ENCODE measurements at places on chromosomes 1 and 21.
A peak's percentile ranks its signal among the peaks of the same experiment; 100 is the strongest.

DNA sequence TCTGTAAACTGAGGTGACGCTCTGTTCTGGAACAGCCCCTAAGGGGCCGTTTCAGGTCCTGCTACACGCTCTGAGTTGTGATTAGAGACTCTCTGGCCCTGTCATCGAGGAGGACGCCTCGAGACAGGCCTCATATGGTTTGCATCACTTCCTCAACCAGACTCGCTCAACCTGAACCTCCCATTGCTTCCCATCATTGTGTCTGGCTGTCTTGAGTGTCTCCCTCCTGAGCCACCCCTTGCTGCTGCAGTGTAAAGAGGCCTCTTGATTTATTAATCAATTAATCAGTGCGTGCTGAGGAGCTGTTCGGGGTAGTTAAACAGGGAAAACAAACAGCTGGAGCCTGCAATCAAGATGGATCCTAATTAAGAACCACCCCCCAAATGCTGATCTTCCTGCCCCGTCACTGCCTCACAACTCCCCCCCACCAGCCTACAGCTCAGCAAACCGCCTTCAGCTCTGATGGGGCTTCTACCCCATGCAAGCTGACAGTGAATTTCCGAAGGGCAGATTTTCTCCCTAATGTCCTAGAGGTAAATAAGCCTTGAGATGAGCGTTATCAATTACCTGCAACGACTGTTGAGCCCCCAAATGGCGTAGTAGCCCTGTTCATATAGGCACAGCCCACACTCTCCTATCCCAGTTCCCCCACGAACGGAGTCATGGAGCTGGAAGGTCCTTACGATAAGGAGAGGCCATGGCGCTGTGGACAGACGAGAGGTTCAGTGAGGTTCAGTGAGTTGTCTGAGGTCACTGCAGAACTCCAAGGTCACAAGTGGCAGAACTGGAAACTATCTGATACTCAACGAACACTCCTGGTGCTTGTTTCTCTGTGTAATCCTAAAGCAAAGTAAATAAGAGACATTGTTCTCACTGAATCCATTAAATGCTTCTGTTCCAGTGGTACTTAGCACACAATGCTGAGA is 210.6 kb downstream of the KIF26B start:
- H3K27me3 ChIP-seq = peaks cover 1% of the 10 kb centered on the region
- peaks cover 7% of the 10 kb centered on the region for H3K4me1 ChIP-seq
- DNase-seq = no peak
- H3K27ac ChIP-seq = no peak overlapping the region
- no peaks in the 10 kb centered on the region for H3K36me3 ChIP-seq

DNA sequence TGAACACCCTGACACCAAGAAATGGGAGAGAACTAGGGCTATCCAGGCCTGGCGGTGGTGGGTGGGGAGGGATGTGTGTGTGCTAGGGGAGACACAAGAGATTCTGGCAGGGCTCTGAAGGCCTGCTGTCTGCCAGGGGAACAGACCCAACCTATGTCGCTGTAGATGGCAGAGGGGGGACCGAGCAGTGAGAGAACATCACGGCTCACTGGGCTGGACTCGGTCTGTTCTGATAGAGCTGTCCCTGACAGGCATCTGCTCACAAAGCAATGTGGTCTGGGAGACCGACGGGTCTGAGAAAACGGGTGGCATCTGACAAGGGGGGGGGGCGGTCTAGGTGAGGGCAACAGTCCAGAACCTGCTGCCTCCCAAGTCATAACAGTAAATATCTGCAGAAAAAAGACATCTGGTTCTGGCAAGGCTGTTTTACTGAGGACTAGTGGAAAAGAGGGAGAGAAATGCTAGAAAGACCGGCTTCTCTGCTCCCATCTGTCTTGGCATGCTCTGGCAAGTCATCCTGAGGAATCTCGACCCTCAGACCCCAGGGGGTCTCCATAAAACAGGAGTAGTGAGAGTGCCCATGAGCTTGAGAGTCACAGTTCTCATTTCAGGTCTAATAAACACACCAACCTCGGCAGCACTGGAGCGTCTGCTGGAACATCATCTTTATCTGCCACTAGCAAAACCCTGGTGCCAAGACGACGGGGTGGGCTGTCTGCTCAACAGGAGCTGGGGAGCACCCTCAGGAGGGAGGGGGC is 36.5 kb downstream of the SLC66A1 start:
- H3K36me3 ChIP-seq = peaks cover 19% of the 10 kb centered on the region
- H3K4me3 ChIP-seq = no peak overlapping the region
- no peak overlapping the region for H3K27ac ChIP-seq

GRCh38 chr1:232705815-232706575 is 76.1 kb upstream of the SIPA1L2 start:
- H3K36me3 ChIP-seq = no peaks in the 10 kb centered on the region
- H3K27me3 ChIP-seq = peaks cover 3% of the 10 kb centered on the region
- H3K4me1 ChIP-seq = peaks cover 8% of the 10 kb centered on the region

DNA sequence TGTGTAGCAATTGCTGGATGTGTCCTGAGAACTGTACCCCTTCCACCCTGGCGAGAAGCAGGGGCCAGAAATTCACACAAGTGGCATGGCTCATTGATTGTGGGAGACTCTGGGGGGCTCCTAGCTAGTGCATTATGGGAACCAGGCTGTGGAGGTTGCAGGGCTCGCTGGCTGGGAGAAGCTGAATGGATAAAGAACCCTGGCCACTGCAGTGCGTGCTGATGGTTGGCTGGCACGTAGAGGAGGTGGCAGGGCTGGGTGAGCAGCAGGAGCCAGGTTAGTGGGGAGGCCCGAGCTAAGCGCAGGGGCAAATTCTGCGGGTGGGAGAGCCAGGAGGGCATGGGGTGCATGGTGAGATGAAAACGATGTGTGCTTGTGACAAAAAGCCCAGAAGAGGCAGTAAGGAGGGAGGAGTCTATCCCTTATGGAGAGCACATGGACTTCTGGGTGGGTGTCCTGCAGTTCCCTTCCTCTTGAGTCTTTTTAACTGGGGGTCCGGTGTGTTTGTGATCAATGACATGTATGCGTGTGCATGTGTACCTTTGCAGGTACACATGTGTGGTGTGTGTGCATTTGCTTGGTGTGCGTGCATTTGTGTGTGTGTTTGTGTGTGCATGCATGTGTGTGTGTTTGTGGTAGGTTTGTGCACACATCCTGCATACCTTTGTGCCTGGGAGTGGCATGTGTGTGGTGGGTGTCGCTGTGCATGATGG is 3.6 kb downstream of the GUK1 start:
- H3K4me1 ChIP-seq = peaks cover 32% of the 10 kb centered on the region
- DNase-seq = no peak
- peak overlapping the region; percentile 95 for H3K4me3 ChIP-seq
- no peaks in the 10 kb centered on the region for H3K27me3 ChIP-seq
- peaks cover 24% of the 10 kb centered on the region for H3K36me3 ChIP-seq

DNA sequence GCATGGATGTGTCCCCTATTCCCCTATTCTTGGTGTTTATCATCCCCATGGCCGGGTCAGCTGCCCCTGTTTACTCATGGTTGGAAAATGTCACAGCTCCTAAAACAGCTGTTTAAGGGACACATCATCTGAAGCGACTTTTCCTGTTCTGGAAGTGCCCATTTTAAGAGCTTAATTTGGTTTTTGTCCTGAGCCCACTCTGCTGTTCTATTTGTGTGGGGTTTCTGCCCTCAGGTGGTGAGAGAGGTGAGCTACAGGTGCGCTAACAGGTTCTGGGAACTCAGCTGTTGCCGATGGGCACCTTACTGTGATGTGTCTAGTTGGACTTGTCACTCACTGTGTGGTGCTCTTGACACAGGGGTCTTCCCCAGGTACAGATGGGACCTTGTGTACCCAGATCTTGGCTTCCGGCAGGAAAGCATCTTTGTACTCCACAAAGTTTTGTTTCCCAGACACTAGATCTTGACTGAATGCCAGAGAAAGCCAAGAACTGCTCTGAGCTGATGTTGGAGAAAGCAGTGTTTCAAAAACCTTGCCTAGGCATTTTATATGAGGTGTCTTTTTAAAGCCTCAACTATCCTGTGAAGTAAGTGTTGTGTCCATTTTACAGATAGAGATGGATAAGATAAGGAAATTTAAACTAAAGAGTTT is 59.0 kb upstream of the CD1D start:
- no peaks in the 10 kb centered on the region for H3K36me3 ChIP-seq
- H3K4me3 ChIP-seq = no peak overlapping the region
- H3K27me3 ChIP-seq = peaks cover 44% of the 10 kb centered on the region
- no peak overlapping the region for H3K27ac ChIP-seq
- DNase-seq = peak; percentile 15

- DNase-seq = no peak
- H3K4me3 ChIP-seq = no peak overlapping the region
- H3K36me3 ChIP-seq = no peaks in the 10 kb centered on the region
- H3K27ac ChIP-seq = no peak overlapping the region
These were observed 1596.9 kb downstream of the PLA2G4A start for GRCh38 chr1:188425687-188426086.

DNA sequence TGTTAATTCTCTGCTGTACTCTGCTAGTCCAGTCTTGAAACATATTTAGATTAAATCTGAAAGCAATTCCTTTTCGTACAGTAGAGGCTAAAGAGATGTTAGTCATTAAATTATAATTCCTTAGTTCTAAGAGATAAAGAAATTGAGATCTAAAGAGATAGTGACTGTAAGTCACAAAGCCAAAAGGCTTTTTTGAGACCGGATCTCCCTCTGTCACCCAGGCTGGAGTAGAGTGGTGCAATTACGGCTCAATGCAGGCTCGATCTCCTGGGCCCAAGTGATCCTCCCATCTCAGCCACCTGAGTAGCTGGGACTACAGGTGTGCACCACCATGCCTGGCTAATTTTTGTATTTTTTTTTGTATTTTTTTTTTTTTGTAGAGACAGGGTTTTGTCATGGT is 64.7 kb downstream of the TPR start:
- H3K27ac ChIP-seq = no peak overlapping the region
- no peak overlapping the region for H3K4me3 ChIP-seq
- H3K4me1 ChIP-seq = peaks cover 12% of the 10 kb centered on the region
- peaks cover 36% of the 10 kb centered on the region for H3K36me3 ChIP-seq
- H3K27me3 ChIP-seq = no peaks in the 10 kb centered on the region
- DNase-seq = no peak

DNA sequence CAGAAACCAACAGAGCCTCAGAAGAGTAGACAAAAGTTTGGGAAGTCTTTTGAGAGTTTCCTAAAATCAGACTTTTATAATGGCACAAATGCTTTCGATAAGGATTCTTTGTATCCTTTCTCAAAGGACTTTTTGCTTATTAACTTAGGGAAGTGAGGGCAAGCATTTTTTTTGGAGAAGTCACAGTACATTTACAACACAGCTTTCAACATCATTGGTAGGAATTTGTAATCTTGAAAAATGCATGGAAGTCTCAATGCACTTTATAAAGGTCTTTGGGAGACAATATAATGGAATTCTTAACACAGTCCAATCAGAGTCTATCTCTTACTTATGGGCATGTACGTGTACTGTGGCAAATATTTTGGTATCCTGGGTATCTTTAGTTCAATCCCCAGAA is 325.8 kb upstream of the NR5A2 start:
- H3K27ac ChIP-seq = no peak overlapping the region
- peaks cover 6% of the 10 kb centered on the region for H3K4me1 ChIP-seq
- H3K27me3 ChIP-seq = peaks cover 7% of the 10 kb centered on the region
- H3K4me3 ChIP-seq = no peak overlapping the region
- DNase-seq = no peak
- H3K36me3 ChIP-seq = no peaks in the 10 kb centered on the region

- H3K36me3 ChIP-seq = peaks cover 20% of the 10 kb centered on the region
- no peak for DNase-seq
- H3K27me3 ChIP-seq = no peaks in the 10 kb centered on the region
- H3K4me1 ChIP-seq = peaks cover 93% of the 10 kb centered on the region
- peak overlapping the region; percentile 2 for H3K4me3 ChIP-seq
- peak overlapping the region; percentile 18 for H3K27ac ChIP-seq
These were observed 22.4 kb downstream of the CAPZB start for GRCh38 chr1:19462781-19463503.

DNA sequence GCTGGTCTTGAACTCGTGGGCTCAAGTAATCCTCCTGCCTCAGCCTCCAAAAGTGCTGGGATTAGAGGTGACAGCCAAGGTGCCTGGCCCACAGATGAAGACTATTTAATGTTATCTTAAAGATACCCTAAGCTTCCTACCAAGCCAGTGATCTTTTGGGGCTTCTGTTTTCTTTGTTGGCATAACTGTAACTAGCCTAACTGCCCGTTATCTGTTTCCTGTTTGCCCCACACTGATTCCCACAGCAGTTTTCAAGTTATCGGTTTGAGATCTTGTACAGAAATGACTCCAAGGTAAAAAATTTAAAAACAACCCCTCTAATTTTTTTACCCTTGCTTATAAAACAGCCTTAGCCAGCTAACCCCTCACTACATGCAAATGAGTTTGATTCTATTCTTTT is 12.4 kb downstream of the SELL start:
- H3K27ac ChIP-seq = no peak overlapping the region
- no peak overlapping the region for H3K4me3 ChIP-seq
- peaks cover 98% of the 10 kb centered on the region for H3K4me1 ChIP-seq
- no peaks in the 10 kb centered on the region for H3K27me3 ChIP-seq

DNA sequence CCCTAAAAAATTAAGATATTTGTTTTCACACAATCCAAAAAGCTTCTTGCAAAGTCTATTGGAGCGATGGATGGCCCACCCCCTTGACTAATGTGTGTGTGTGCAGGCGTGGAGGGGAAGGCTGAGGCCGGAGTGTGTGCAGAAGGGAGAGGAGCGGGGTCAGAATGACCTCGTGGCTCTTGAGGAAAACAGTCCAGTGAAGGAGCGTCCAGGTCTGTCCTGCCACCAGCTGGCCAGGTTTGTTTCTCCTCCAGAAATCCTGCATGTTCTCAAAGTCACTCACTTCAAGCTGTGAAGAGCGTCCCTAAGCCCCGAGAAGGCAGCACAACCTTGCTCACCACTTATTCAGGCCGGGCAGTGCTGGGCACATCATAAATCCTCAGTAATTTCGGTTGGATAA is 69.5 kb upstream of the SSX2IP start:
- peaks cover under 1% of the 10 kb centered on the region for H3K27me3 ChIP-seq
- no peaks in the 10 kb centered on the region for H3K36me3 ChIP-seq
- peaks cover 5% of the 10 kb centered on the region for H3K4me1 ChIP-seq
- no peak for DNase-seq
- H3K4me3 ChIP-seq = no peak overlapping the region
- H3K27ac ChIP-seq = no peak overlapping the region

GRCh38 chr1:11484321-11484655 is 5.3 kb downstream of the DISP3 start:
- no peaks in the 10 kb centered on the region for H3K36me3 ChIP-seq
- H3K27me3 ChIP-seq = peaks cover 43% of the 10 kb centered on the region
- no peak overlapping the region for H3K27ac ChIP-seq
- H3K4me1 ChIP-seq = peaks cover 9% of the 10 kb centered on the region
- no peak for DNase-seq

DNA sequence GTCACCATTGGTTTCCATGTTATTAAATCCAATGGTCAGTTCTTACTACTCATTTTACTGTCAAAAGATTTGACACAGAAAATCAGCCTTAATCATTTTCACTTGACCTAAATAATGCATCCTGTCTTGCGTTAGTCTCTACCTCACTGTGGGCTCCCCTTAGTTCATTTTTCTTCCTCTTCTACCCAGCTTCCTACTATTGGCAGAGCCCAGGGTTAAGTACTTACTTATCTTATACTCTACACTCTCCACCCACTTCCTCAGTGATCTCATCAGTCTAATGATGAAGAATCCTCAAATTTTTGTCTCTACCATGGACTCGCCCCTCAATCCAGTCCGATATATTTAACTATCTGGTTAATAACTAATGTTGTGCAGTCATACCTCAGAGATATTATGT is 735.9 kb downstream of the KCNT2 start:
- no peaks in the 10 kb centered on the region for H3K27me3 ChIP-seq
- no peaks in the 10 kb centered on the region for H3K36me3 ChIP-seq
- no peak overlapping the region for H3K4me3 ChIP-seq
- H3K27ac ChIP-seq = no peak overlapping the region
- no peak for DNase-seq
- H3K4me1 ChIP-seq = no peaks in the 10 kb centered on the region
